CD4-positive, alpha-beta T cell treated with Interleukin-10 for 1 hour (primary cell): ENCODE measurements at places on chromosomes 11 and 22.

GRCh38 chr11:98679673-98680072, 341.1 kb upstream of the CNTN5 start:
- DNase-seq, result no peak

DNA sequence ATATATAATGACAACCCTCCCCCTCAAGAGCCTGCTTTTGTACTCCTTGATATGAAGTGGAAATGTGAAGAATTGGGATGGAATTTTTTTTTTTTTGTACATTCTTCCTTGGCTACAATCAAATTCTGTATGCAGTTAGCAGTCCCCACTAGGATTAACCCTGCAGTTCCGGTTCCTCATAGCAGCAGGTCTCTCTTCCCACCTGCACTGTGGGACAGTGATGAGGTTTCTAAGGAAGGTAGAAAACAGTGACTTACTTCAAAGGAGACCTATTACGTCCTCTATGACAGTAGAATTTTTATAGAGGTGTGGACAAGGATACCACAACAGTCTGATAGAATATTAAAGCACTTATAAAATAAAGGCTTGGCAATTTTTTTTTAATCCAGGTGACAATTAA, 46.3 kb upstream of the ALKBH3 start:
- no peak for DNase-seq

DNA sequence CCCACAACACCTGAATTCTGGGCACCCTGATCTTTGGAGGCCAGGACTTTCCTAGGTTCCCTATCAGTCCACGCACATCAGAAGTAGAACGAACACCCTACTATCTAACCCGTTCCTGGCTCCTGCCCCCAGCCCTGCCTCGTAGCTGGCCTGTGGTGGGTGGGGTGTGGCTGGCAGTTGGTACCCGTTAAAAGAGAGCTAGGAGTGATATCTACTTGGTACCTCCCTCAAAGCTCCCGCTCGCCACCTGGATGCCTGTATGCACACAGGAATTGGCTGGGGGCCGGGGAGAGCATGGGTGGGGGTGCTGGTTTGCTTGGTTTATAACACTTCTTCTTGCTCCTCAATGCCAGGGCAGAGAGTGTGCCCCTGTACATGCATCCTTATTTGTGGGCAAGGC, 14.0 kb upstream of the NECTIN1 start:
- no peak for DNase-seq

- DNase-seq, result no peak
These were observed 53.4 kb downstream of the LIF start for GRCh38 chr22:30193031-30193775.

DNA sequence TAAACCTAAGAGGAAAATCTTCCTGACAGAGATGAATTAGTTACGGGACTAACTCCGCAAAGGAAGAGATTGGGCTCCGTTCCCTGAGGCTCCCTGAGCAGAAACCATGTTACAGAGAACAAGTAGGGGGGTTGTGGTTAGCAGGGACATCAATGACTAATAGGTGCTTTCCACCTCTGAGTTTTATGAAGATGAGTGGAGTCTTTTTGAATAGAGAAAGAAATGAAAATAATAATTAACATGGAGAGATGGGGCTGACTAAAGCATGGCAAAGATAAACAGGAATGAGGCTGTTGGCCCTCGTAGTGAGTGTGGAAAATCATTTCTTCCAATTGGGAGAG, 47.5 kb upstream of the PICALM start:
- peak; percentile 47 for DNase-seq

- no peak for DNase-seq
These were observed 39.7 kb upstream of the CCDC89 start for GRCh38 chr11:85725510-85726258.

DNA sequence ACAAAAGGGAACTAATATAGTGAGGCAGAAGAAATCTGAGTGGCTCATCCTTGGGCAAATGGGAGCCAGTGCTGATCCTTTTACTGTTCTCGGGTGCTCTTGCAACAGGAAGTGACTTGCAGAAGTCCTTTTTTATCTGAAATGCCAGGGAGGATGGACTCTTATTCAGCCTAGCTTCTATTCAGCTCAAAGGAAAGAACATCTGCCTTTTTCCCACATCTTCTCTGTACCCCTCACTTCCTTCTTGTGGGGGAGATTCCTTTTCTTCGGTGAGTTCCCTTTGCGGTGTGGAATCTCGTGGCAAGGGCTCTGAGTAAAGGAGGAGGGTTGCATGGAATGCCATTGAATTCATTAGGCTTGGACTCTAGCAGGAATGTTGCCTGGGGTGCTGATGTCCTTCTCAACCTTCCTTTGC, 76.2 kb downstream of the ZBTB16 start:
- DNase-seq, result no peak

DNA sequence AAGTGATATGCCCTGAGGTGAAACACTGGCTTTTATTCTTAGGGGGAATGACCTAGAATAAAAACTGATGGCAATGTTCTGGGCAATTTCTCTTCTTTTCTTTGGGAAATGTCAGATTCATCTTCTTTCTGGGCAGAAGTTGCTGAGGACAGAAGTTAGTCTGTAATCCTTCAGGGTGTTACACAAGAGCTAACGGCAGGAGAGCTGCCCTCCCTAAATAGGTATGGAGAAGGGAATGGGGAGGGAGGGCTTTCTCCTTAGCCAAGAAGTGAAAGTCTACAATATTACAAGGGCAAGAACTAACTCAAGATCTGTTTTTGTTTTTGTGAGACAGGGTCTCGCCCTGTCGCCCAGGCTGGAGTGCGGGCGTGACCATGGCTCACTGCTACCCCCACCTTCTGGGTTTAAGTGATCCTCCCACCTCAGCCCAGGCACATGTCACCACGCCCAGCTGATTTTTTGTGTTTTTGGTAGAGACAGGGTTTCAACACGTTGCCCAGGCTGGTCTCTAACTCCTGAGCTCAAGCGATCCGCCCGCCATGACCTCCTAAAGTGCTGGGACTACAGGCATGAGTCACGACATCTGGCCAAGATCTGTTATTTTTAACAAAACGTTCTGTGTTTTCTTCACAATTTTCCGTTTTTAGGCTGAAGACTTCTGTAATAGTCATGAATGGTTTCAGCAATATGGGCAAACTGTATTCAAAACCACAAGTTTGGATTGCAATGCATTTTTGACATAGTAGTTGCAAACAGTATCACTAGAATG, 7.2 kb downstream of the PIWIL4 start:
- DNase-seq, result no peak

DNA sequence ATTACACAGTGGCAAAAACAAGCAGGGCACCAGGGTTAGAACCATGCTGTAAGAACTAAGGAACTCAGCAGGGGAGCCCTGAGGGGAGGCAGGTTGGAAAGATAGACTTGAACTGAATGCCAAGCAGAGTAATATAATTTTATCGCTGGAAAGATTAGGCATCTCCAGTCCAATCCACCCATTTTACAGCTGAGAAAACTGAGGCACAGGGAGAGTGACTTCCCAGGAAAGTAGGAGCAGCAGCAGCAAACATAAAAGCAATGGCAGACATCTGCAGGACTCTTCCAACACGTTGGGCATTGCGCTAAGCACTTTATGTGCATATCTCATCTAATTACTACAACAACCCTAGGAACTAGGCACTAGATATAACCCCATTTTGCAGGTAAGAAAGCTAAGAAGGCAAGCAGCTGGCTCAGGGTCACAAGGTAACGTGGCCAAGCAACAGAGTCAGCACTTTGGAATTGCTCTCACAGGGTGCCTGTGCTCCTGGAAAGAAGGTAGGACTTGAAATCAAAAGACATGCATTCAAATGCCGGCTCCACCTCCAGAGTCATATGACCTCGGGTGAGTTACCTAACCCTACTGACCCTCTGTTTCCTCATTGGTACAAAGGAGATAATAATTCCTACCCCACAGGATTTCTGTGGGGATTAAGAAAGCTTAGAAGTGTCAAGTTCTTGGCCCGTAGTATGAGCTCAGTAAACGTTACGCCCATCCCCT, 215.3 kb downstream of the BARX2 start:
- DNase-seq, result no peak

- DNase-seq, result no peak
These were observed 121.7 kb downstream of the PARVA start for GRCh38 chr11:12499071-12499470.

DNA sequence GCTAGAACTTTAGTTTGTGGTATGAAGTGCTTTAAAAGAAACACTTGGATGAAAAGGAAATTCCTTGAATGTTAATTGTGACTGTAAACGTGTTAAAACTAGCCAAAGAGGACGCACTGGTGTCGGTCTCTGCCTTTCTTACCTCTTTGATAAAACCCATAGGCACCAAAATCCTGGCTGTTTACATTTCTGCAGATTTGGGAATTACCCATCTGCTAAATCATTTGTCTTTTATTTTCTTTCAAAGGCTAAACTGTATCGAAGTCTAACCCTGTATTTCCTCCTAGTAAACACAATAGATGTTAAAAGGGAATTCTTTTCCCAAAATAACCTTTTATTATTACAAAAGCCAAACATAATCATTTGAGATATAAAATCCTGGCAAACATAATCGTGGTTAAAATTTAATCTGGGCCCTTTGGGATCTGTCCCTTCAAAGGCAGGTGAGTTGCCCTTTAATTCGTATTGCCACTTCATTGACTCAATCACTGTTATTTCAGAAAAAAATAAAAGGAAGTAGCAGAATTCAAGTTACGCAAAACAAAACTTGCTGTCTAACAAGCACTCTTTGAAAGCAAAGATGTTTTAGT, 2.4 kb downstream of the RASSF10 start:
- DNase-seq, result no peak

DNA sequence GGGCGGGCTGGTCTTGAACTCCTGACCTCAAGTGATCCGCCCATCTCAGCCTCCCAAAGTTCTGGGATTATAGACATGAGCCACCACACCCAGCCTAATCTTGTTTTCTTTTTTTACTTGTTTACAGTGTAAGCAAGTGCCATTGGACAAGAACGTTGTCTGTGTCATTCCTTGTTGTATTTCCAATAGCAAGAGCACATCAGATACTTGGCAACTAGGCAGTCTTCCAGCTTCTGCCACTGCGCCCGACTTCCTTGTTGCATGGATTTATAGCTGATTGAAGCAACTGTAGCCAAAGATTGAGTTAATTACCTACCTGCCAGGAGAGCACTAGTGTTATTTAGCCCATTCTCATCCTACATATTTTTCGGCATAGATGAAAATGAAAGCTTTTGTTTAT, 3.1 kb upstream of the SGSM3 start:
- no peak for DNase-seq

GRCh38 chr11:6129635-6130034, 22.2 kb downstream of the OR56B4 start:
- DNase-seq, result no peak

DNA sequence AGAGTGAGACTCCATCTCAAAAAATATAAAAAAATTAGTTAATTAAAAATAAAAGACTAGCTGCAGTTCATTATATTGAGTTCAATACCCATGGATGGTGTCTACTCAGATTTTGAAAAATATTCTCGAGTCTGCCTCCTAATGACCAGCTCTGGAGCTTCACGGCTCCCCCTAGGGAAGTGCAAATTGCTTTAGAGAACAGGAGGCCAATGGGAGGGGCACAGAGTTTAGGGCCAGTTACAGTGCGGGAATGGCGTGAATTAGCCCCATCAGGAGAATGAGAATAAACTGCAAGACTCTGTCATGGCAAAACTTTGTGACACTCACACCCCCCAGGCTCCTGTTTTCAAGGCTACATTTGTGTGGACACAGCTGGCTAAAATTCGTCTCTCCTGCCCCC, 4.6 kb downstream of the FGF4 start:
- no peak for DNase-seq

DNA sequence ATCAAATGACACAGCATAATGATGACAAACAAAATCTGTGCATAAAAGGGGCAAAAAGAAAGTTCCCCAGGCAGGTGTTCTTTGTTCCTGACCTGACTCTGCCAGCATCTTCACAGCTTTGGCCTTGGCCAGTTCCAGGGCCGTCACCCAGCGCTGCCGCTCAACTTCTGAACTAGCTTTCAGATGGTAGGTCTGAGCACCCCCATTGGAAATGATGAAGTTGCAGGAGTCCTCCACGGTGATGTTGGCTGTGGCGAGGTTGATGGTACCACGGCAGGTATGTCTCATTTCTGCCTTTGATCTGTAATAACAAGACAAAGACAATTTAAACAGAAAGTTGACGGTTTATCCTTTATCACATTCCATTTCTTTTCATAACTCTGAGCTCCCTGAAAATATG, 5.3 kb downstream of the OSBP start:
- no peak for DNase-seq
